Ovary (tissue), 10 donors: ENCODE measurements at places on chromosomes 7 and 10. TPM values are rescaled to one million over a fixed set of nuclear protein-coding genes. Genes with fewer than 3 reads are reported as not detected.

Gene PPP1R3A
- total RNA-seq: not detected

Gene TMEM236
- total RNA-seq: 0.72 TPM

DNA sequence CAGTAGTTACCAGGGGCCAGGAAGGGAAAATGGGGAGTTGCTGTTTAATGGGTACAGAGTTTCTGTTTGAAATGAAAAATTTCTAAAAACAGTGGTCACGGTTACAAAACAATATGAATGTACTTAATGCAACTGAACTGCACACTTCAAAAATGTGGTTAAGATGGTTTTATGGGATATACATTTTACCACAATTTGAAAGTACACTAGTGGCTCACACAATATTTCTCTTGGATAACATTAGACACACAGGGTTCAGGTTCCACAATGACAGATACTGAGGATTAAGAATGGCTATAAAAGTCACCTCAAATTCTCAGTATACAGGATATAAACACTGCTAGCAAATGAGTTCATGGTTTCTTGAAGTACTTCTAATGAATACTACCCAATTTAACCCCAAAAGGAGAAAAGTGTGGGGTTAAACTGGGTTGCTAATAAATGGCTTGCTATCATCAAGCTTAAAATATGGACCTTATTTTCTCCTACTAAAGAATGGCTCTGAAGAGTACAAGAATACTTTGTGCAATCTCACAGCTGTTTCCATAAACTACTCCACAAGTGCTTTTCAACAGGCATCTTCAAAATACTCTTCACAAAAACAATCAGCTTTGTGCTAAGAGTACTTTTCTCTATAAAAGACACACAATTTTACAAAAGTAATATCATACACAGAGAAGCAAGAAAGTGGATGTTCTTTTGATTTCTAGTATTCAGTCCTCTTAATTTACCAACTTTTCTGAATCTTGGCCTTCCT lies 92.9 kb downstream of the SRPK2 start:
- H3K36me3 ChIP-seq: no peaks in the 10 kb centered on the region
- no peaks in the 10 kb centered on the region for H3K4me1 ChIP-seq
- no peak for DNase-seq
- no peak overlapping the region for H3K4me3 ChIP-seq
- H3K27me3 ChIP-seq: no peaks in the 10 kb centered on the region

GRCh38 chr7:138799336-138800000 lies 1.5 kb upstream of the ATP6V0A4 start:
- no peak overlapping the region for H3K27ac ChIP-seq
- H3K4me1 ChIP-seq: no peaks in the 10 kb centered on the region
- H3K27me3 ChIP-seq: no peaks in the 10 kb centered on the region
- H3K4me3 ChIP-seq: no peak overlapping the region

DNA sequence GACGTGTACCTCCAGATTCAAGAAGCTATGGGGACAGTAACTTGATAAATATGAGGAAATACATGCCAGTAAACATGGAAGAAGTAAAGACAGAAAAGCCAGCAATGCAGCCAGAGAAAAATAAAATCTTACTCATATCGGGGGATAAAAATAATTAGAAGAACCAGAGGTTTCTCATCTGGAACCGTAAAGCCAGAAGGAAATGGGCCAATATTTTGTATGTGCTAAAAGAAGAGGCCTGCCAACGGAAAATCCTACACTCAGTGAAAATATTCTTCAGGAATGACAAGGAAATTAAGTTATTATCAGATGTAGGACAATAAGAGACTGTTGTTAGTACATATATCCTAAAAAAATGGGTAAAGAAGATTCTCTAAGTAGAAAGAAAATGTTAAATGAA lies 401.2 kb downstream of the CDC14C start:
- H3K27ac ChIP-seq: no peak overlapping the region
- H3K36me3 ChIP-seq: no peaks in the 10 kb centered on the region
- H3K4me3 ChIP-seq: no peak overlapping the region

DNA sequence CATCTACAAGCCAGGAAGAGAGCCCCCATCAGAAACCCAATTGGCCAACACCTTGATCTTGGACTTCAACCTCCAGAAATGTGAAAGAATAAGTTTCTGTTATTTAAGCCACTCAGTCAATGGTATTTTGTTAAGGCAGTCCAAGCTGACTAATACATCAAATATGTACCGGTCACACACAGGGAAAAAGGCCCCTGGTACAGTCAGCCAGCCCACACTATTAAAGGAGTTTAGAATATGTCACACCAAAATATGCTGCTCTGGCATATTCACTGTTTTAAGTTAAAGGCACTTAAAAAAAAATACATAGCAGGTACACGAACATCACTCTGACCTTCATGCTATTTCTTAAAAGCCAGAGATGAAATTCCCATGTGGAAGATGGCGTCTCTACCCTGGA lies 15.2 kb upstream of the CDCA7L start:
- no peak overlapping the region for H3K27ac ChIP-seq
- no peak for DNase-seq
- H3K4me3 ChIP-seq: no peak overlapping the region
- H3K4me1 ChIP-seq: no peaks in the 10 kb centered on the region
